HuH-7 (cell line): ENCODE measurements at places on chromosomes 7 and 10.

GRCh38 chr7:139367438-139368155 is 7.9 kb downstream of the LUC7L2 start:
- no peak for DNase-seq

DNA sequence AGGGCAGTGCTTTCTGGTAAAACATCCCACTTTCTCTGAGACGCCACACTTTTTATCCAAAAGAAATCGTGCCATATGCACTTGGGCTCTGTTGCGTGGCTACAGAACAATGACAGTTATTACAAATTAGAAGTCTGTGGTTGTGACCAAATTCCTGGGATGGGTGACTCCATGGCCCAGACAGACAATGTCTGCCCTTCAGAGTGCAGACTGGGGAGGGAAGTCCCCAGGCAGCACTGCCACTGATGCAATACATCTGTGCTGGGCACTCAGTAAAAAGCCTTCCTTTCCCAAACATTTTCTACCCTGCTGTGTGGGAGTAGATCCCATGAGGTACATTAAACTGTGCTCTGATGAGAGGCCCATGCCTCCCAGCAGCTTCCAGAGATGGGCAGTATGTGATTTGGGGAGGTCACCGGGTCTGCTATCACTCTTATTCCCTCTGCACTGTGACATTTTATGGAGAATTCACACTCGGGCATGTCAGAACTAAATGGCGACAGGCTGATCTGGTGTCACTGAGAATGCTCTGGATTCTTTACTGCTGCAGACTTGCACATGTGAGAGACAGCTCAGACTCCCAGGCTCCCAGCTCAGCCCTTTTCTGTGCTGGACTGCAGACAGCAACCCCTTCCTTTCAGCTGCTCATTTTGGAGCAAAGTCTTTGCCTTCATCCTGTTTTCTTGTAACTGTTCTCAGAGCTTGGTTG is 243.5 kb upstream of the ZNF32 start:
- no peak for DNase-seq

DNA sequence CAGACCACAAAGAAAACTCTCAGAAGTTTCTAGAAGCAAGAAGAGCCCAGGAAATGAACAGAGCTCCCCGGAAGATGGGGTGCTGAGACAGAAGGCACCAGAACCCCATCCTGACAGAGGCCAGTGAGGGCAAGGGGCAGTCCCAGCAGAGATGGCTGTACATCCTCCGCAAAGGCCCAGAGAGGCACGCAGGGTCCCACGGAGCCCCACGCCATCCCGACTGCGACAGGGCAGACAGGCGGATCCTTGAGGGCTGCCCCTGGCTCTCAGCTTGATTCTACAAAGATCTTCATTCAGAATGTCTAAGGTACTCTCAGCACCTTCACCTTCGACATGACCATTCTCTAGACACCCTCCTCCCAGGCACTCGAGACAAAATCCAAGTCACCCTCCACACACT is 107.9 kb upstream of the DDC start:
- no peak for DNase-seq

DNA sequence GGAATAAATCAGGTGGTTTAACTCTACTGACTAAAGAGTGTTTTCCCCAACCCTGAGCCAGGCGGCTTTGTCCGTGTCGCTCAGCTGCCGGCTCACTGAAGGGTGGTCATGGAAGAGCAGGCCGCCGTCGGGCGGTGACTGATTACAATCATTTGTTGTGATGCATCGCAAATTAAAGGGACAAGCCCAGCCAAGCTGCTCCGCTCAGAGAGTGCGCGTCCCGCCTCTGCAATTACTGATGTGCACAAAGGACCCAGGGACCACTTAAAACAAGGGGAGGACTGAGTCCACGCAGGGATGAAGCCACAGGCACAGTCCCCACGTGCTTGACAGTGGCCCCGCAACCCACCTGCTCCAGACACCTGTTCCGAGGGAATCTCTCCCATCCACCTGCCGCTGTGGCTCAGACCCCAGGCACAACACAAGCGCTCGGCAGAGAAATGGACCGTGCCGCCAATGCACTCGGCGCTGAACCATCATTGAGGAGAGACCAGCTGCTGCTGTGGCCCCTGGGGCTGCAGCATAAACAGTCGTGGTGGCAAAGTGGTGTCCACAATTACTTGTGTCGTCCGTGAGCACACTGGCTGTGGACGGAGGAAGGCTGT is 526.5 kb downstream of the PTPRN2 start:
- no peak for DNase-seq

- DNase-seq: no peak
Observed at GRCh38 chr7:113460067-113460466, 341.7 kb upstream of the SMIM30 start.

DNA sequence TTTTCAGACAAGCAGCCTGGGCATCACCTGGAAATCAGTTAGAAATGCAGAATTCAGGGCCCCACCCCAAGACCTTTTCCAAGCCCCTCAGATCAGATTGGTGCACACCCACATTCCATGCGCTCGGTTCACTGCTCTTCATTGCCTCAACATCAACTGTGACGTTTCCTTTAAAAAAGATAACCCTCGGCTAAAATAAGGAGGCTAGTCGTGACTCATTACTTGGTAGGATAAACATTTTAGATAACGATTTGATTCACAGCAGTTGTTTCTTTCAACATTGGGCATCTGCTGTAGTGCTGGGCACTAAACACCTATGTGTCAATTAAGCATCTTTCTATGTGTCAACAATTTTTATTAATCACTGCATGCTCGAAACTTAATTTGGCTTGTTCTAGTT is 191.1 kb upstream of the LRGUK start:
- no peak for DNase-seq

DNA sequence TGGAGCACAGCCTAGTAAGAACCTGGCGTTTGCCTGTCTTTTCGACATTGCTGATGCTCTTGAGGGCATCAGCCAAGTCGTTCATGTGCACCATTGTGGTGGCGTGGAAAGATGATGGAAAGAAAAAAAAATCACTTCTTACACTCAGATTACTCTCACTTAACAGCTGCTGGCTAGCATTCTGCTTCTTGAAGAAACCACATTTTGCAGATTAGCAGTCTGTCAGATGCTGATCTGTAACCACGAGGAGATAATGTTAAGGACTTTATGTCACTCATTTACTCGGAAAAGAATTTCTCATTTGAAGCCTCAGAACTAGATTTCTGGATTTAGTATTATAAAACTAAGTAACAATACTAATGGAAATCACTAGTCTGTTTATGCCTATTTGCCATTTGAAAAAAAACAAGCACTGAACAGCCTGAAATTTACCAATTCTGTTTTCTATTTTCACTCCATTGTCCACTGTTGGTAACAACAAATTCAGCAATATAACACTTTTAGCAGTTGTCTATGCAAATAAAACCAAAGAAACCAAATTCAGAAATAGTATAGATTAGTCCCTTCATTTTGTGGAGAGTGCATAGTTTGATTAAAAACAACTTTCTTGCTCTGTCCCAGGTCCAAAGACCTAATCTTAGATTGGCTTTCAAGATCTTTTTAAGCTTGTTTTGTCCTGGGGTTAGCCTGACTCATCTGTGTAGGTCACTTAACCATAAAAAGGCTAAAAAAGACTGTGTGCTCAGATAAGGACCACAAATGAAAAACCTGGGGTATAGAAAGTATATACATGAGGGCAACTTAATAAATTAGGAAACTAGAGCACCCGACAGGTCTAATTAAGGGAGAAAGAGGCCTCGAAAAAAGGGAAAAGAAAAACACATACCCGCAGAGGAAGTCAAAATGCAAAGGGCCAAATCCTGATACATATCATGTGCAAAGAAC is 67.5 kb downstream of the NT5C2 start:
- DNase-seq: no peak

DNA sequence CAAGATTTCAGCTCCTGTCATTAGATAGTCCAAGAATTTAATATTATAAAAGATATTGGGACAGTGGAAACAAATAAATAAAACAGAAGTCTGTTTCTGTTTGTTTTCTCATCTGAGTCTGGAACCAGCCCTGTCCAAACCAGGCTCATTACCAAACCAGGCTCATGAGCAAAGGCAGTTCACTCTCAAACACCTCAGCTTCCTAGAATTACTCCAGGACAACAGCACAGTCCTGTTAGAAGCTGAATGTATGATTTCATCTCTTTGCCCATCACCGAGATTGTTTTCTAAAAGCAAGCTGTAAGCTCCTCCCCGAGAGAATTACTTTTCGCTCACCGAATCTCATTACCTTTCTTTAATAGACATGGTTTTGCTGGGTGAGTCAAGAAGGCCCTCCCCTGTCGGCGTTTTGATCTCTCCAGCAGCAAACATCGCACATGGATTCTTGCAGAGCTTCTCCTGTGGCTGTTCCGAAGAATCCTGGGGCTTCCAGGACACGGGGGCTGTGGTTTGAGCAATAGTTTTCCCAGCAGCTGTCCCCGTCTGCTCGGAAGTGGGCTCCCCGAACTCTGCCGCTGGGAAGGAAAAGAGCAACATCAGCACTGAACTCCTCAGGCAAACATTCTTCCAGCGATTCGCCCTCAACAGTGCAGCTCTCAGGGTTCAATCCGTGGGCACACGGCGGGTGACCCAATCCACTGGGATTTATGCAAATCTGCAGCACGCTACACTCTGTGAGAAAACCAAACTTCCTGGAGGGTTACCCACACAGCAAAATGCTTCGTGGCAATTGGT is 112.5 kb downstream of the SVIL start:
- DNase-seq: no peak

- no peak for DNase-seq
Observed at GRCh38 chr7:41886901-41887311, 184.0 kb upstream of the INHBA start.

DNA sequence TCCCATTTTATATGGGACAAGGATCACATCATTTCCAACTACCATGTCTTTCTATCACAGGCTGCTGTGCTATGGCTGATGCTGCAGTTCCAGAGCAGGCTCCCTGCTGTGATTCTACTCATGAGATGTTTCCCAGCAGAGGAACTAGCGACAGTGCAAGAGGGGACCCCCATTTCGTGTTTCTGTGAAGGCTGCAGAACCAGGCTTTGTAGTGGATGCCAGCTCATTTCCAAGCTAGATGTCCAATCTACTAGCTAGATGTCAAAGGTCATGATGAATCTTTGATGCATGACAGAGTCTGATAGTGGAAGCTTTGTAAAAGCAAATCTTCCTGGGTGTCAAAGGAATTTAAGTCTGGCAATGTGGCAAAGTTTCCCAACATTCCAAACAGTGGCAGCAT is 21.2 kb upstream of the MYO3A start:
- no peak for DNase-seq

- no peak for DNase-seq
Observed at GRCh38 chr7:107712025-107712424, 31.9 kb upstream of the CBLL1 start.

- DNase-seq: no peak
Observed at GRCh38 chr7:7808156-7808555, 89.7 kb upstream of the RPA3 start.

DNA sequence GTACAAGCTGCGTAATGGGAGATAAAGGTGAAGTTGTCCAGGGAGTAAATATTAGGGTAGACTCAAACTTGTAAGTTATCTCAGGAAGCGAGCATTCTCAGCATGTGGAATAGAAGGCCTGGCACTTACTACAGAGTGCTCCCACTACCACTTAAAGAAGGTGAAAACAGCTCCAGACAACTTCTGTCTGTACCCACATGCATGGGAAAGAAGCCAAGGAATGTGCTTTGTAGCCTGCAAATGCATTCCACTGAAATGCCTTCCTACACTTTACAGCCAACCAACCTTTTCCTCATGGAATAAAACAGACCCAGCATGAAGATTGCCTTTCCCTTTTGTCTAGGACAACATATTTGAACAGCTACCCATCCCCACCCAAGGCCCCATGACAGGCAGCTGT is 45.4 kb upstream of the NPSR1 start:
- no peak for DNase-seq

DNA sequence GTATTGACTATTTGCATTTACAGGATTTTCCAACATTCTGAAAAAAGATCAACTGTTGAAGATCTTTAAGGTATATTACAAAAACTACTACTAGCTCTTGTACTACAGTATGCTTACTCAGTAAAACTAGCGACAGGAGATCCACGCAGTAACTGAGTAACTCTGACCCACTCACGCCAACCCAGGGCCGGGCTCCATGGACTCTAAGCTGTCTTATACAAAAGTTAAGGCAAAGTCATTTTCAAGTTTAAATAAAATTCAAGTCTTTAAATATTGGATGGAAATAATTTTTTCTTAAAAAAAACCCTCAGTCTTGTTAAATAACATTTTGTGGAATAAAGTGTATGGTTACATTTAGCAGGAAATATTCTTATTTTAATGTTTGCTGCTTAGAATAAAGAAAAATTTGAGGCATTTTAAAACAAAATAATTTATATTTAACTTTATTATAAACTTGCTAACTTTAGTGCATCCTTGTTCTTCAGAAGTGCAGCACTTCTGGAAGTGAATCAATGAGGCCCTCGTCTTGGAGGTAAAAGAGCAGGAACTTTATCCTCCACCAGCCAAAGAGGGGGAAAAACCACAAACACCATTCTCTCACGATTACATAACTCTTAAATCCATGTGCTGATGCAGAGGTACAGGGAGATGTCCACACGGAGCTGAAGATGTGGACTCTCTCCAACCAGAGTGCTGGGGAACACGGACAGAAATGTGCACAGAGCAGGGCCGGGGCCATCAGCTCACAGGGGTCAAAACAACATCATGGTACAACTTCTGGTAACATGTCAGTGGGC is 119.9 kb downstream of the LARP4B start:
- no peak for DNase-seq

DNA sequence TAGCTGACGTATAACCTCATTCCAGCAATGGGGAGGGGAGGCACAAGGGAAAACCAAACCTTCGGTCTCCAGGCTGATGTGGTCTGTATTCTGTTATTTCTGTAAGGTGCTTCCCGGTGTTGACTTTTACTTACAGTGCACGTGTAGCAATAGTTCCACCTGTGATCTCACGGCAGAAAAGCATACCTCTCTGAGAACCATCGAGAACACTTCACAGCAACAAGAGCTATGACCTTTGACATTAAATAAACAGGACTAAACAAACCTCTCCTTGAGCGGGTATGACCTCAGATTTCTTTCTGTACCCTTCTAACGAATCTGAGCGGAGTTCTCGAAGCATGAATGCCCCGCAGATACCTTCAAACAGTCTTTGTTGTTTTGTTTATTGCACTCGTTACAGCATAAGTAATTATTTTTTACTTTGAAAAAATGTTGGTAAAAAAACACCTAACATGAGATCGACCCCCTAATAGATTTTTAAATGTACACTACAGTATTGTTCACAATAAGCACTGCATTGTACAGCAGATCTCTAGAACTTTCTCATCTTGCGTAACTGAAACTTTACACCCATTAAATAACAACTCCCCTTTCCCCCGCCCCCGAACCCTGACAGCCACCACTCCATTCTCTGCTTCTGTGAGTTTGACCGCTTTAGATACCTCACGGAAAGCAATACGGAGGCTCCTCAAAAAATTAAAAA is 282.3 kb downstream of the GATA3 start:
- DNase-seq: peak; percentile 58

DNA sequence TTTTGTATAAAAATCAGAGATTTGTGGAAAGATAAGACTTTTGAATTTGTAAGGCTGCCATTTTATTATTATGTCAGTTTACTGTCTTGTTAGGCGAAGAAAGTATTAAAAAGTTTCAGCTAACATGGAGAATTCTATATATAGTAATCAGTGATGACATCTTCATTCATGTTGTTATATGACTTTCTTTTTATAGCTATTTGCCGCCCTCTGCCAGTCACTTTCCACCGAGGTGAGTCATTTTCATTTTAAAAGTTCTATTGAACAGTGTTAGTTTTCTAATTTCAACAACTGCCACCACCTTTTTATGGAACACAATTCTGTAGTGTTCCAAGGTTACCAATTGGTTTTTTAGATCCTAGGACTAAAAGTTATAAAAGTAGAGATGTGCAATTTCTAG is 11.8 kb downstream of the CUTC start:
- DNase-seq: no peak
